Activated T-cell treated with anti-CD3 and anti-CD28 coated beads, Interleukin-2, amount 50 U/mL, for 1 hour (primary cell): ENCODE measurements at places on chromosomes 3 and 15.

GRCh38 chr3:44363591-44363990 is 25.0 kb downstream of the TCAIM start:
- DNase-seq: no peak

DNA sequence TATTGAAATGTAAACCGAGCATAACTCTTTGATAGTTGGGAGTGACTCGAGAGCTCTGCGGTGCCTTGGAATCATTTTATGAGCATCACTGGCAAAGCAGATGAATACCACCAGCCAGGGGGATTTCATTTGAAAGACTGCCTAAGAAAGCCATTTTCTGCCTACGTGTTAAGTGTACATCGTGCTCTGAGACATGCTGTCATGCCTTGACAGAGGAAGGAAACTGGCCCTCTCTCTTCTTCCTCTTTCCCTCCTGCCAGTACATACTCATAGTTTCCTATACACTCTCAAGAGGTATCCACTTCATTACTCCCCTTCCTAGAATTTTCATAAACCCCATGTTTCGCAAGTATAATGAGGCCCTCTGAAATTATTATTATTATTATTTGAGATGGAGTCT is 8.8 kb downstream of the BCL2A1 start:
- DNase-seq: no peak

GRCh38 chr15:46326173-46326572 is 691.3 kb downstream of the SQOR start:
- DNase-seq: no peak

GRCh38 chr3:29346828-29347227 is 66.0 kb downstream of the RBMS3 start:
- DNase-seq: no peak

DNA sequence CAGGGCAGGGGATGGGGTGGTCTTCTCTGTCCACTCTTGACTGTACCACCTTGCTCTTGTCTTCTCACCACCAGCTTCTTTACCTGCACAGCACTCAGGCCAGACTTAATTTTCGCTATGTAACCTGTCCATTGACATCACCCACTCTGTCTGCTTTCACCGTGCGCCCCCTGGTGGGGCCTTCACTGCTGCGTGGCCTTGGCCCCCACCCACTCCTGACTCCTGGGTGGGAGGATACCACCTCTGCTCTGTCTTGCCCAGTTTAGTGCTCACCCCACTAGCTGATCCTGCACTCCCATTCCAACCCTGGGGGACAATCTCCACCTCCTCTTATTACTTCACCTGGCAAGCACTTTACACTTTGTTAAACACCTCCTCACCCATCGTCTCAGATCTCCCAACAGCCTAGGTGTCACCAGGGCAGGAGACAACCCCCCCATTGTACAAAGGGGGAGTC is 17.7 kb downstream of the PTH1R start:
- peak; percentile 84 for DNase-seq

DNA sequence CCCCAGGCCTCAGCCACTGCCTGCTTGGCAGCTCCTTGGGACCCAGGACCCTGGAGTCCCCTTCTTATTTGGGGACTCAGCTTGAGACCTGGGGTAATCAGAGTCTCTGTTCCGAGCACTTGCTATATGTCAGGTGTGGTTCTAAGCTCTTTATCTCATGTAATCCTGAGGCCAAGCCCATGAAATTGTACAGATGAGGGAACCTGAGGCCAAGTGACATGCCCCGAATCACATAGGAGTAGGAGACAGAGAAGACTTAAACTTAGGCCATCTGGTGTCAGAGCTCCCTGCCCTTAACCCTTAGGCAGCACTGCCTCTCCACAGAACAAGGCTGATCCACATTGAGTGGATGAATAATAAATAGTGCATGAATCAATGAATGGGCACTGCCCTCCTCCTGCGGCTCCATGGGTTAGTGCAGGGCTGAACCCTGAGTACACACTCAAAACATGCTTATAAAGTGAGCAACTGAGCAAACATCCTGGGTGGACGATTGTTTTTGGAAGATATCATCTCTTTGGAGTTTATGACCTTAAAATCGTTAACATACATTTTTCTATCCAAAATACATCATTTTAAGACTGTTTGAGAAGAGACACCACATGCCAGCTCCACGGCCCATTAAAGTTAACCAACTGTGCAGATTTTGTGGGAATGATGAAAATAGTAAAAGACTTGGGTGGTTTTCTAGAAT is 33.2 kb upstream of the IQSEC1 start:
- no peak for DNase-seq
